ENCODE measurements at places on chromosomes 16 and 17. TPM values are rescaled to one million over a fixed set of nuclear protein-coding genes. Genes with fewer than 3 reads are reported as not detected.

GRCh38 chr16:69112285-69113129 is 7.1 kb downstream of the HAS3 start:
- DNase-seq, result peak; percentile 38

The CEP295NL gene
- total RNA-seq, result not detected

DNA sequence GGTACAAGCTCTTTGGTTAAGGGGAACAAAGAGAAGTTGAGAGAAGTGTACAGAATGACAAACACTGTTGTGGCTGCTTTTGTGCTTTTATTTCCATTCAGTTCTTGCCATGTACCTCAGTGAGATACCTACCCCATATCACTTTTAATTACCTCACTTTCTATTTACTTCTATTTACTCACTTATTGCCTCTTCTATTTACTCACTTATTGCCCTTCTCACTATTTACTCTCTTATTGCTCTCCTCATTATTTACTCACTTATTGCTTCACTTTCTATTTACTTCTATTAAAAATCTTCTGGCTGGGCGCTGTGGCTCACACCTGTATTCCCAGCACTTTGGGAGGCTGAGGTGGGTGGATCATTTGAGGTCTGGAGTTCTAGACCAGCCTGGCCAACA is 41.9 kb downstream of the MBTD1 start:
- DNase-seq, result no peak

GRCh38 chr17:11924076-11924475 is 73.2 kb downstream of the ZNF18 start:
- DNase-seq, result no peak

- no peak for DNase-seq
Observed at GRCh38 chr17:14334276-14334840, 33.5 kb downstream of the HS3ST3B1 start.

The SCARF1 gene
- total RNA-seq, result 0.20 TPM

The KIF19 gene
- not detected for total RNA-seq

DNA sequence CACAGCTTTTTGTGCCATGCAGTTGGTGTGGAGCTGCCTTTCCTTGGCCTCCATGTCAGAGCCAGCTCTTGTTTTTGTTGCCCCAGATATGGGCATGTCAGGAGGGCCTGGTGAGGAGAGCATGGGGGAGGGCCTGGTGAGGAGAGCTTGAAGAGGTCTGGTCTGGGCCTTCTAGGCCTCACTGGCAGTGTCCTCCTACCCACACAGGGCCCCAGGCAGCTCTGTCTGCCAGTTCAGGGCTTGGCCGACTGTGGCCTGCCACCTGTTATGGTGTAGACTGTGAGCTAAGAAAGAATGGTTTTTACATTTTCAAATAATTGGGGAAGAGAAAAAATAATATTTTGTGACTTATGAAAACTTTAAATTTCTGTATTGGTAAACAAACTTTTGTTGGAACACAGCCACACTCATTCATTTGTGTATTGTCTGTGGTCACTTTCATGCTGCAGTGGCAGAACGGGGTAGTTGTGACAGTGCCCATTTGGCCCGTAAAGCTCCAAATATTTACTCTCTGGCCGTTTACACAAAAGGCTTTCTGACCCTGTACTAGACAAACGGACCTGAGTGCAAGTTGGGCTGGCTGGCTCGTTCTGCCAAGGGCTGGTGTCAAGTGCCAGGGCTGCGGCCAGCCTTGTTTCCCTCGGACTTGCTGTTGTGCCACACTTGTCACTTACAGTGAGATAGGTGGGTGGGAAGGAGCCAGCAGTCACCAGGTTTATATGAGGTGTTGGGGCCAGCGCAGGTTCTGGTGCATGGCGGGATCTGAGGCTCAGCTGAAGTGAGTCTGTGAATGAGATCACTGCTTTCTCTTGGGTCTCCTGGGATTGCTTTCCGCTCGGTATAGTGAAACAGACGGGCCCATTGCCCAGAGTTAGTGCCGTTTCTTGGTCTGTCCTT is 18.2 kb downstream of the PGS1 start:
- no peak for DNase-seq

DNA sequence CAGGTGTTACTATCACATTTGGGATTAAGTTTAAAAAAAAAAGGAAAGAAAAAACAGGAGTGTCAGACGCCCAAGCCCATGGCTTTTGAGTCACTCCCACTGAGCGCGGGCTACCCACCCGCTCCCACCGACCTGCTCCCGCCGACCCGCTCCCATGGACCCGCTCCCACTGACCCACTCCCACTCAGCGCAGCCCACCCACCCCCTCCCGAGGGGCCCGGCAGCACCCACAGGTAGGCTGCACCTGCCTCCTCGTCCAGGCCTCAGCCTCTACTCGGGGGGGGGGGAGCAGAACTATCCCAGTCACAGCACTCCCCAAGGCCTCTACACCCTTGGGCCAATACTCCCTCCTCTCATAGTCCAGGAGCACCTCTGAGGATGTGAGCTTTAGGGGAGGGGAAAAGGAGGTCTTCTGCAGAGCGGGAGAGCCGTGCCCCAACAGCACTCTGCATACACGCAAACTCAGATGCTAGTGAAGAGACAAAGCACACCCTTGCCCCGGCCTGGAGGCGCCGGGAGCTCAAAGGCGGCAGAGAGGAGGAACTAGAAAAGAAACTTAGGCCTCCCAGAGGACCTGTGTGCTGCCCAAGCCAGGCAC is 2.9 kb downstream of the CLUH start:
- no peak for DNase-seq

The JUP gene
- 37.2 TPM for total RNA-seq

- peak; percentile 98 for DNase-seq
Observed at GRCh38 chr17:72407336-72407909, 286.6 kb downstream of the SOX9 start.

GRCh38 chr17:30297715-30298114 is 6.0 kb upstream of the BLMH start:
- DNase-seq, result no peak

- DNase-seq, result no peak
Observed at GRCh38 chr16:46891910-46892309, 7.7 kb downstream of the GPT2 start.

GRCh38 chr16:67775273-67775672 is 31.1 kb downstream of the RANBP10 start:
- no peak for DNase-seq

GRCh38 chr17:49716668-49717364 is 9.1 kb upstream of the SLC35B1 start:
- no peak for DNase-seq

The AOC2 gene
- 0.36 TPM for total RNA-seq

- DNase-seq, result no peak
Observed at GRCh38 chr17:50573866-50574611, 13.5 kb downstream of the CACNA1G start.

- peak; percentile 7 for DNase-seq
Observed at GRCh38 chr17:67672592-67673335, 45.0 kb upstream of the NOL11 start.

DNA sequence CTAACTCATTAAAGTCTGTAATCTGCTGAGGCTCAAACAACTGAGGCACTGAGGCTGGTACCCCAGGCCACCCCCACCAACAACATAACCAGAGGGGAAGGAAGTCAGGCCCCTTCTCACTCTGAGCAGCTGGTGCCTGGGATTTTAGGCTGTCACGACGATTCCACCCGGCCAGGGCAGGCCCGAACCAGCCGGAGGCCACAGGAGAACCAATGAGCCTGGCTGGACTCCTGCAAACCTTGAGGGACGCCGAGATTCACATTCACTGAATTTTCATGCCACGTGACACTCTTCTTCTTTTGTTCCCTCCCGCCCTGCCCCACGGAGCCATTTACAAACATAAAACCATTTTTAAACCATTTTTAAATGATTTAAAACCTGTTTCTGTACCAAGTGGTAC is 48.1 kb downstream of the RPH3AL start:
- DNase-seq, result no peak

DNA sequence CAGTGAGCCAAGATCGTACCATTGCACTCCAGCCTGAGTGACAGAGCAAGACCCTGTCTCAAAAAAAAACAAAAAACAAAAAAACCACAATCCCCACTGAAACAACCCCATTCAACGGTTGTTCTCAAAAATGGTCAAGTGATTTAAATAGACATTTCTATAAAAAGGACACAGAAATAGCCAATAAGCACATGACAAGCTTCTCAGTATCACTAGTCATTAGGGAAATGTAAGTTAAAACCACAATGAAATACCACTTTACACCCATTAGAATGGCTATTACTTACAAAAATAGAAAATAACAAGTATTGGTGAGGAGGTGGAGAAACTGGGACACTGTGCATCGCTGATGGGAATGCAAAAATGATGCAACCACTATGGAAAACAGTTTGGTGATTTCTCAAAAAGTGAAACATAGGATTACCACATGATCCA is 26.6 kb upstream of the MYLK3 start:
- DNase-seq, result no peak

- peak; percentile 17 for DNase-seq
Observed at GRCh38 chr16:67336648-67337047, 10.0 kb downstream of the LRRC36 start.

DNA sequence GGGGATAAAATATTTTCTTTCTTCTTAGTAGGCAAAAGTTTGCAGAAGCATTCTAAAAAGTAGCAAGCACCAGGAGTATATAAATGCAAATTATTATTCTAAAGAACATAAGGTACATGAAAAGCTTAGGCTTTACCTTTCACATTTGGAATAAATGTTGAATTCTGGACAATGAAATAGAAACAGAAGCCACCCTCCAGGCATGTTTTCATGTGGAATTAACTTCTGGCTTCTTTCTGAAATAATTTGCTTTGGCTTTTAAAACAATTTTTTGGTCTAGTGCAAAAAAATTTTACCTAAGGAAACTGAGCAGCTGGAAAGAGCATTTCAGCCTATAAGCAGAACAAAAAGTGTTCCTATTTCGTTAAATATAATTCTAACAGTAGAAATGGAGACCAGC is 109.5 kb upstream of the CORO6 start:
- DNase-seq, result no peak

GRCh38 chr16:50275098-50275415 is 8.7 kb downstream of the ADCY7 start:
- no peak for DNase-seq

The C17orf67 gene
- 0.12 TPM for total RNA-seq

The HS3ST3B1 gene
- total RNA-seq, result 0.88 TPM

DNA sequence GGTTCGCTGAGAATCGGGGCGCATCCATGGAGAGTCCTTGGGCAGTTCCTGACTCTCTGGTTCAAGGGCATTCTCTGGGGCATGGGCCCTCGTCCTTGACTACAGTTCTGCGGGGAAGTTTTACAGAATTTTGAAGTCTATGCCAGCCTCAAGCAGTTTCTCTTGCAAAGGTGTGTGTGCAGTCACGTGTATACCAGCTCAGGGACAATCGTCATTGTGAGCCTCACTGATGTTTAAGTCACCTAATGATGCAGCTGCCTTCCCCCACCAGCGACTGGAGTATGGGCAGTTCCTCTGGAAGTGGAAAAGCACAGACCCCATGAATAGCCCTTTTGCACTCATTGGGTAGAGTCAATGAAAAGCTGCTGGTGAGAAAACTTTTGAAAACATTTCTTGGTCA is 1.3 kb downstream of the PLCG2 start:
- no peak for DNase-seq

DNA sequence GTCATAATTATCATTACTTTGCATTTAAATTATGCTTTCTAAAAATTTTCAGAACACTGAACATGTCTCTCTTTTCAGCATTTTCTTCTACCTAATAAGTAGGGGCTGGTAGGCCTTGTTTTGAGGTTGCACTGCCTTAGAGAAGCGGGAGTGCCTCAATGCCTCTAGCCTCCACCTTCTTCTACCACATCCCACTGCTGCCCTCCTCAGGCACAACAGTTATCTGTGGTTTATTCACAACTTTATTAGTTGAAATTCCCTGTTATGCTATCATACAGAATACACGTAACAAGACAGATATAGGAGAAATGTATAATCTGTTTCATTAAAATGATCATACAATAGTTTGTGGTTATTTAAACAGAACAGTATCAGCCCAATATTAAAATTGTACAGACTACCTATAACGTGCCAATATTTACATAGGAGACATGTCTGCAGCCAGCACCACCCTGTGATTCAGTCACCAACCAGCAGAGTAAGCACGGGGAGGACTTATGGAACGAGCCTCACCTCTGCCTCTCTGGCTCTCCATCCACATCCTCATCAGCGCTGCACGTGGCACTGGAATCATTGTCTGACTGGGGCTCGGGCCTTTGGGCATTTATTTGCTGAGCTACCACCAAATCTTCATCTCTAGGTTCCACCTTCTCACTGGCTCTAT is 101.2 kb downstream of the TTC19 start:
- peak; percentile 1 for DNase-seq
